Cardiac septum (tissue), 1 donor: ENCODE measurements at places on chromosomes 3 and 15. TPM values are rescaled to one million over a fixed set of nuclear protein-coding genes. Genes with fewer than 3 reads are reported as not detected.

GRCh38 chr15:48283396-48284145 lies 47.7 kb upstream of the DUT start:
- no peak for DNase-seq

DNA sequence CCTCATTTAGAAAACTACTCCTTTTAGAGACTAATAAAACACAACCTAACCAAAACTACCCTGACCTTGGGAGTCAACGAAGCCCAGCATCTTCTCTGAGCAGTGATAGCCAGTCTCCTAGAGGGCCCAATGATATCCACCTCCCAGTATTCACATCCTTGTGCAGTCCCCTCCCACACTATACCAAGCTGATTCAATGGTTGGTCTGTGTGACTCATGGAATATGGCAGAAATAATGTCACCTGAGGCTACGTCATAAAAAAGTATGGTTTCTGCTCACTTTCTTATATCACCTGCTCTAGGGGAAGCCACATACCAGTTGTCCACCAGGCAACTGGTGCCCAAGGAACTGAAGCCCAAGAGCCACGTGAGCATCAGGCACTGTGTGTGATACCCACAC lies 21.4 kb upstream of the USF3 start:
- no peak for DNase-seq

DNA sequence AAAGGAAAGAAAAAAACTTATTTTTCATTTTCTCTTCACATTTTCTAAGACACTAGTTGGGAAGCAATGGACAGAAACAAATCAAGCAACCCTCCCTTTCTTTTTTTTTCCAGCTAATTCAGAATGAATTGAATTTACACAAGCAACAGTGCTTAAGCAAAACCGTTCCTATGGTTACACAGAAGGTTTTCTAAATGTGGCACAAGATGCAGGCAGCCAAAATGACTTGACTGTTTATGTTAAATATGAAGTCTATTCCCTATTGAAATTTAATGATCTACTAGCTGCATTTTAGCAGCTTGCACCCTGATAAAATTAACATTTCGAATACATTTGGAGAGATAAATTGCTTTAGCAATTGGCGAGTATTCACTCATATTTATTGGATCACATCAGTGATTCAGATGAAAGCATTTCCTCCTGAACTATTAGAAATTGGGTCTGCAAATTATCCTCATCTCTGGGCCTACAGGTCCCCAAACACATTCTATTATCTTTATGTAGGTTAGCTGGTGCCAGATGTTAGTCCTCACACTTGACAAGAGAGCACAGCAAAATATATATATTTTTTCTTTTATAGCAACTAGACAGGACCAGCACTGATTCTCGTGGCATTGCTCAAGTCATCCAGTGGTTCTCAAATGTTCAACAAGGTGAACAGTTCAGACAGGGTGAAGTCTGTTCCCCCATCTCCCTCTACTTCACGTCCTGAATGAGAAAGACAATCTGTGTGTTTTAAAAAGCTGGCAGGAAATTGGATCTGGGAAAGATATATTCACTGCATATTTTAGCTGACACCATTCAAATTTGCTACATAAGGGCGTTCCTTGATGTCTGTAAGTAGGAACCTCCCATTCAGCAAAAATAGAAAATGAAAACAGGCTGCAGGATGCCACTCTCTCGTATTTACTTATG lies 463.6 kb upstream of the KCNMB2 start:
- no peak for DNase-seq

DNA sequence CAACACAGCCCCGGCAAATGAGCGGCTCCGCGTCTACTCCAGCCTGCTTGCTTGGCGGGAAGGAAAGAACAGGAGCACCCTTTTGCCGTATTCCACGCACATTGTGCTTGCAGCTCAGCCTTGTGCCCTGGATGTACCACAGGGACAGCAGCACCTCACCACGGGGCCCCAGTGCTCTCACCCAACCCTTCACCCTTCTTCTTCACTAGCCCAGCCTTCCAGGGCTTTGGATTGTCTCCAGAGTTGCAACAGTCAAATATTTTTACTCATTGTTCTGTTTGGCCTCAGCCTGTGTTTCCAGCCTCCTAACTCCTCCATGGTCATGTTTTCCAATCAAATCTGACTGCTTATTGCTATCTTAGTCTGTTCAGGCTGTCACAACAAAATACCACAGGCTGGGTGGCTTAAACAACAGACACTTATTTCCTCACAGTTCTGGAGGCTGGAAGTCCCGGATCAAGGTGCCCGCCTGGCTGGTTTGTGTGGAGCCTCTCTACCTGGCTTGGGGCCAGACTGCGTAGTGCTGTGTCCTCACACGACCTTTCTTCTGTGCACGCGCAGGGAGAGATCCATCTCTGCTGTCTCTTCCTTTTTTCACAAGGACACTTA lies 79.2 kb upstream of the ABHD17C start:
- DNase-seq = no peak

- DNase-seq = no peak
Observed at GRCh38 chr15:80207887-80208286, 44.1 kb downstream of the CTXND1 start.

GRCh38 chr3:15427981-15428380 lies 583 bp downstream of the EAF1 start:
- DNase-seq = no peak

Gene RTP2
- not detected for total RNA-seq
